ENCODE measurements at places on chromosomes 1 and 21. TPM values are rescaled to one million over a fixed set of nuclear protein-coding genes. Genes with fewer than 3 reads are reported as not detected.

The NFASC gene
- total RNA-seq = 1.1 TPM

The CHIA gene
- not detected for total RNA-seq

The TMEM51 gene
- total RNA-seq = 41.6 TPM

The OR6N1 gene
- not detected for total RNA-seq

The BMP8A gene
- not detected for total RNA-seq

The SHE gene
- total RNA-seq = 0.05 TPM

The BRINP3 gene
- total RNA-seq = not detected

The C1QTNF12 gene
- total RNA-seq = 0.59 TPM

The TMCC2 gene
- total RNA-seq = 3.0 TPM

The NTNG1 gene
- not detected for total RNA-seq

The SYNC gene
- 8.7 TPM for total RNA-seq

The ETNK2 gene
- 3.4 TPM for total RNA-seq

The SDE2 gene
- total RNA-seq = 10.9 TPM

The ALG14 gene
- 14.3 TPM for total RNA-seq

The OTUD3 gene
- 2.6 TPM for total RNA-seq

The NBPF4 gene
- total RNA-seq = 0.23 TPM

The ANGPTL3 gene
- total RNA-seq = not detected

The SAMD13 gene
- total RNA-seq = 0.45 TPM

The UBXN11 gene
- total RNA-seq = 11.1 TPM

The KCNAB2 gene
- total RNA-seq = 8.5 TPM

The CFAP298 gene
- 35.2 TPM for total RNA-seq

The LCE1B gene
- not detected for total RNA-seq

The MCL1 gene
- 140 TPM for total RNA-seq

Data from A549 treated with RU486 at 1 μM for 4 hours (cell line).